ENCODE measurements at places on chromosomes 13 and 19.

GRCh38 chr13:106291006-106291405 is 244.5 kb downstream of the EFNB2 start:
- DNase-seq: no peak

DNA sequence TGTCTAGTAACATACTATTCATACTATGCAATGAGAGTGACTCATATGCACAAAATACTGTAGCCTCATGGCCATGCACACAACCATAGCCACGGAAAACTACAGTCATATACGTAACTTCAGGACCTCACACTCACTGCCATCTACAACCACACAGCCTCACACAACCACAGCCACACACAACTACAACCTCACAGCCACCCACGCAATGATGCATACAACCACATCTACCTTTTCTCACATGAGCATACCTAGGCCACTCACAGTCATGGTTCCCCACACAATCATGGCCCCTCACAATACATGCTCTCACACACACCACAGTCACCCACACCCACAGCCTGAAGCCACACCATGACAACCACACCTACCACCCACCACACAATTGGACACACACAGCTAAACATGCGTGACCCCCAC is 8.7 kb upstream of the TNFSF14 start:
- DNase-seq: no peak

DNA sequence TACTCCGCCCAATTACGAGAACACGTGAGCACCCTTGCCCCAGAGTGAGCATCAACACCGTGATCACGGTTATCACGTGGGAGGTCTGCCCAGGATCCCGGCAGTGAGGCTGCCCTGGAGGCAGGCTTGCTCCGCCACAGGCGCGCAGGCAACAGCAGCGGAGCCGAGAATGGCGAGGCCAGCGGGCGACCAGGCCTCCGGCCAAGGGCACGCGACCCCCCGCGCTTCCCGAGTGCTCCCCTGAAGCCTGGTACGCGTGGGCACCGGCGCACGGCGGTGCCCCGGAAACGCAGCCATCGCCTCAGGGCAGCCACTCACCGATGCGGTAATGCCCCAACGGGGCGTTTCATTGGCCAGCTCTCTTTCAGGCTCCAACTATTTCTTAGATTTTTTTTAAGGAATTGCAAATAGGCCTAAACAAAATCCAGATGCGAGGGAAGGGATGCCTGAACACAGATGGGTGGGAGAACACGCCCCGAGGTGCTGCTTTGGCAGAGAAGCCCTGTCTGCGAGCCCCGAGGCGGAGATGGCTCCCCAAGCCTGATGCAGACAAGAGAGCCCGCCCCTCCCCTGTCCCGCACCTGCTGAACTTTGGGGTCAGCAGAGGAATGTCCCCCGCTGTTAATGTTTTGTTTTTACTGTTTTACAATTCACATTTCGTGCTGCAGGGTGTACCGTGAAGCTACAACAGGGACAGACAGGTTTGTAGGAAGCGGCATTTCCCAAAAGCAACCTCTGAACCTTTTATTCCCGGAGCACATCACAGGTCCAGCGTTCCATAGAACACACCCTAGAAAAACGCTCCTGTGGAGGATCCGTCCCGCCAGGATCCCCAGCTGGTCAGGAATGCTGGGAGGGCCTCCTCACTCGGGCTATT is 132.7 kb downstream of the ZDHHC20 start:
- DNase-seq: no peak

DNA sequence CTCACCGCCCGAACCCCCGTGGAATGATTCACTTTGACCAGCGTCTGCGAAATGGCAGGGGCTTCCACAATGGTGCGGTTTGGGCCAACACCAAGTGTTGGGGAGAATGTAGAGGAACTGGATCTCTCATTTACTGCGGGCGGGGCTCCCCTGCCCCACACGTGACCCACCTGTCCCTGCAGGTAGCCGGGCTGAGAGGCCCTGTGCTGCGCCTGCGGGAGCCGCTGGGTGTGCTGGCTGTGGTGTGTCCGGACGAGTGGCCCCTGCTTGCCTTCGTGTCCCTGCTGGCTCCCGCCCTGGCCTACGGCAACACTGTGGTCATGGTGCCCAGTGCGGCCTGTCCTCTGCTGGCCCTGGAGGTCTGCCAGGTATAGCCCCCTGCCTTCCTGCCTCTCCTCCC is 5.8 kb upstream of the FLT3LG start:
- no peak for DNase-seq

DNA sequence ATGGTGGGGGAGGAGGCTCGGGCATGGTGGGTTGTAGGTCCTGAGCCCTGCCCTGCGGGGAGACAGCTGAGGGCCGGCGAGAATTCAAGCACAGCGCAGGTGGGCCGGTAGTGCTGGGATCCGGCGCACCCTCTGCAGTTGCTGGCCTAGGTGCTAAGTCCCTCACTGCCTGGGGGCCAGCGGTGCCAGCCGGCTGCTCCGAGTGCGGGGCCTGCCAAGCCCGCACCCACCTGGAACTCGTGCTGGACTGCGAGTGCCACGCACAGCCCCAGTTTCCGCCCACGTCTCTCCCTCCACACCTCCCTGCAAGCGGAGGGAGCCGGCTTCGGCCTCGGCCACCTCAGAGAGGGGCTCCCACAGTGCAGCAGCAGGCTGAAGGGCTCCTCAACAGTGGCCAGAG is 33.7 kb downstream of the EEF1AKMT1 start:
- no peak for DNase-seq

DNA sequence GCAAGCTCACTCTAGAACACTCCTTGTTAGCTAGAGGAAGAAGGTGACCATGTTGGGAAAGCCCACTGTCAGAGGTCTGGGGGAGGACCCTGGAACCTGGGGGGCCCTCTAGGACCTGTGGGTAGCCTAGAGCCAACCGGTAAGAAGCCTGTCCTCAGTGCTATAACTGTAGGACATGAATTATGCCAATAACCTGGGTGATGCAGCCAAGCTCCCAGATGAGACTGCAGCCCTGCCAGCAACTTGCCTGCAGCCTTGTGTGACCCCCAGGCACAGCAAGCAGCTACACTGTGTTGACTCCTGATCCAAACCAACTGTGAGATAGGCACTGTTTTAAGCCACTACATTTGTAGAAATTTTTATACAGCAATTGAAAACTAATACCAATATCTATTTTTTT is 122.3 kb downstream of the MIPEP start:
- no peak for DNase-seq

- DNase-seq: no peak
Observed at GRCh38 chr13:78598966-78599644, 4.2 kb downstream of the POU4F1 start.

DNA sequence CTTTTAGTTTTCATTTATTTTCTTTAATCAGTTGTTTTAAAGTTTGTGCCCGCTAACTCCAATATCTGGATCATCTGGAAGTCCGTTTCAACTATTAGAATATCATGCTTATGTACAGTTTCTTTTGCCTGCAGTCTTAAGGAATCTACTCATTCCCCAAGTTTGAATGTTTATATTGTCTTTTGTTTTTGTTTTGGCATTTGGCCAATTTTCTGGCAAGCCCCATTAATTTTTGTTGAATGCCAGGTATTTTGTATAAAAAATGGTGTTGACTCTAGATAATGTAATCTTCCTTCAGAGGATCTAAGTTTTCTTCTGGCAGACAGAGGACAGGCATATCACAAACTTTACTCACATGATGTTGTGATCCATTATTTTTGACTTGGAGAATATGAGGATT is 11.1 kb upstream of the ZNF235 start:
- no peak for DNase-seq

- no peak for DNase-seq
Observed at GRCh38 chr13:42907745-42908144, 84.3 kb downstream of the EPSTI1 start.

DNA sequence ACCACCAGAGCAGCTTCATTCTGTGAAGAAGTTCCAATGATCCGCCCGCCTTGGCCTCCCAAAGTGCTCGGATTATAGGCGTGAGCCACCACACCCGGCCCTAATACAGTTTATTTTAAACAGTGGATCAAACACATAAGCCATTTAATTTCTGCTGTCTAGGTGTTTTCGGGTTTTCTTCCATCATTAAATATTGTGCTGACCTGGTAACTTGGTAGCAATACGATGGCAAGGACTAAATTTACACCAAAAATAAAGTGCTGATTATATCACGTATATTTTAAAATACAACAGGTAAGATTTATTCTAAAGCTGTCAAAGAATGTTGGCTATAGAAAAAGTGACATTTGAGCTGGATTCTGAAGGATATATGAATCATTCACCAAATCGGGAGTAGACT is 1.3 kb downstream of the MED4 start:
- no peak for DNase-seq

- peak; percentile 42 for DNase-seq
Observed at GRCh38 chr13:24747248-24748060, 16.5 kb upstream of the RNF17 start.

DNA sequence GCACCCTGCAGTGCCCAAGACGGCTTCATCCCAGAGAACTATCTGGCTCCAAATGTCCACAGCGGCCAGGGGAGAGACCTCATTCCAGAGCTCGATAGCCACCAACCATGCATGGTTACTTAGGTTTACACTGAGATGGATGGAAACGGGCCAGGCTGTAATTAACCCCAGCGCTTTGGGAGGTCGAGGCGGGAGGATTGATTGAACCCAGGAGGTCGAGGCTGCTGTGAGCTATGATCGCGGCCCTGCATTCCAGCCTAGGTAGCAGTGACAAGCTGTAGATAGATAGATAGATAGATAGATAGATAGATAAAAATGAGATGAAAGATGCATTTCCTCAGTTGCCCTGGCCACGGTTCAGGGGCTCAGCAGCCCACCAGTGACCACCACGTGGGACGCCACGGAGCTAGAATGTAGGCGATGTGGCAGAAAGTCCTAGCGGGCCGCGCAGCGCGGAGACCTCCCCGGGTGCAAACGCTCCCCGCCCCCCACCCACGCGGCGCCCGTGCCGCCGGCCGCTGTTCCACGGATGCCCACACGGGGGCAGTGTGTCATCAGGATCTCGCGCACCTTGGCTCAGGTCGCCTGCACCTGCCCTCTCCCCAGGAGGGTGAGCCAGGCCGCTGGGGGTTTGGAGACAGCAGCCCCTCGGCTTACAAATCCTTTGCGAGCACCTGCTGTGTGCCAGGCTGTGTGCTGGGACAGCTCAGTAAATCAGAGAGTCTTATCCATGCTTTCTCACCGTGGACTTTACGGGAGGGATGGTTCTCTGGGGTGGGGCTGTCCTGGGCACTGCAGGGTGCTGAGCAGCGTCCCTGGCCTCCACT is 13.5 kb upstream of the TLE5 start:
- DNase-seq: peak; percentile 68

DNA sequence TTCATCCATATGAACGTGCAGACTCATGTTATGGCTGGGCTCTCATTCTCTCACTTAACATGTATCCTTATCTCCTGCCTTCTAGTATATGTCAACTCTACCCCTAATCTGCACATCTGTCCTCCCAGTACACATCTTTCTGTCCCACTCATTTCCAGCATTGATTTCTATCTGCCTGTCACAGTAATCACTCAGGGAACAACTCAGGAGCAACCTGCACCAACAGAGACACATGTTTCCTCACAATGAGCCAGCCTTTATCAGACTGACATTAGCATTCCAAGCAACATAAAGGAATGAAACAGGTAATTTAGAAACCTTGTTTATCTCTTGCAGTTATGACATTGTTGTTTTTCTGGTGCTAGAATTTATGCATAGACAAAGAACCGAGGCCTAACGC is 17.6 kb upstream of the SLC7A1 start:
- DNase-seq: no peak

GRCh38 chr19:48969276-48970138 is 4.4 kb downstream of the FTL start:
- no peak for DNase-seq

DNA sequence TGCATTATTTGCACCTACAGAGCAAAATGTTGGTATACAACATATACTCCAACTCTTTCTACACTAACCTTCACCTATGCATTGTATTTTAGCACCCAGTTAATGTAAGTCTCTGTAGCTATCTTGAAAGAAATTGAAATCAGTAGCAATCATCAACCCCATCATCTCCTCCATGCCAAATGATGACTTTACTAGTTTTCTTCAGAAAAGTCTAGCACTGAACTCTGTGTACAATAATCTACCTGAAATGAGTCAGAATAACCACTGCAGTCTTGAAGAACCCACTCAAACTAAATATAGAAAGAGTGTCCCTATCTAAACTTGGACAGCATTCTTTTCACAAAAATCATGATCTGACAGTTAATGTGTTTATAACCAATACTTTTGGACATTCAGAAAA is 9.8 kb downstream of the IRS2 start:
- no peak for DNase-seq

DNA sequence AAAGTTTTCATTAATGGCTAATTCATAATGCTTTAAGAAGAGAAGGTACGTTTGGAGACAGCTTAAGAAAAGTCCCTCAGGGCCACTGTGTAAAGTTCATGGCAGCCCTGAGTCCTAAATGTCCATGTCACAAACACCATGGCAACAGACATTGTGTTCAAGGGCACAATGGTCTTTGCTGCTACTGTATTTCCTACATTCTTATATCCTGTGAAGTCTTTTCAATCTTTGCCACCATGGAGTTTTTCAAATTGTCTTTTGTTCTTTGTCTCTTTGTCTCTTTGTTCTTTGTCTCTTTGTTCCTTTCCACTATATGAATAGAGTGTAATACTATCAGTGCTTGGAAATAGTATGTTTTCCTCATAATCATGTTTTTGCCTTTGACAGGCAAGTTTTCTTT is 178.8 kb downstream of the VWA8 start:
- no peak for DNase-seq

DNA sequence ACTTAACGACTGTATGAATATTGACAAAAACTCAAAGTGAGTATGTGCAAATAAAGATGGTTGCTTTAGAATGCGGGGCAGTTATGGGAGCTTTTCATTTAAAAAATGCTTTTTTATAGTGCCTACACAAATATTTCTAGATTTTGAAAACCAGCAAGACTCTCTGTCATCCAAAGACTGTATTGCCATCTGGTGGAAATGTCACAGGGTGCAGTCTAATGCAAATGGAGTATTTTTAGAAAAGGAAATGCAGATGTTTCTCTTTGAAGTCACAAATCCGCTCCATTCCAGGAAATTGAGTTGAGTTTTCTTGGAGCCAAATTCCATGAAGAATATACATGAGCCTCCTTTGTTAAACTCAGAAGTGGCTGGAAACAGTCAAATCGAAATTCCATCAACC is 2.3 kb upstream of the C1QTNF9B start:
- no peak for DNase-seq

All from COR-L47 (cell line).